ENCODE measurements at places on chromosomes 16 and 17.

DNA sequence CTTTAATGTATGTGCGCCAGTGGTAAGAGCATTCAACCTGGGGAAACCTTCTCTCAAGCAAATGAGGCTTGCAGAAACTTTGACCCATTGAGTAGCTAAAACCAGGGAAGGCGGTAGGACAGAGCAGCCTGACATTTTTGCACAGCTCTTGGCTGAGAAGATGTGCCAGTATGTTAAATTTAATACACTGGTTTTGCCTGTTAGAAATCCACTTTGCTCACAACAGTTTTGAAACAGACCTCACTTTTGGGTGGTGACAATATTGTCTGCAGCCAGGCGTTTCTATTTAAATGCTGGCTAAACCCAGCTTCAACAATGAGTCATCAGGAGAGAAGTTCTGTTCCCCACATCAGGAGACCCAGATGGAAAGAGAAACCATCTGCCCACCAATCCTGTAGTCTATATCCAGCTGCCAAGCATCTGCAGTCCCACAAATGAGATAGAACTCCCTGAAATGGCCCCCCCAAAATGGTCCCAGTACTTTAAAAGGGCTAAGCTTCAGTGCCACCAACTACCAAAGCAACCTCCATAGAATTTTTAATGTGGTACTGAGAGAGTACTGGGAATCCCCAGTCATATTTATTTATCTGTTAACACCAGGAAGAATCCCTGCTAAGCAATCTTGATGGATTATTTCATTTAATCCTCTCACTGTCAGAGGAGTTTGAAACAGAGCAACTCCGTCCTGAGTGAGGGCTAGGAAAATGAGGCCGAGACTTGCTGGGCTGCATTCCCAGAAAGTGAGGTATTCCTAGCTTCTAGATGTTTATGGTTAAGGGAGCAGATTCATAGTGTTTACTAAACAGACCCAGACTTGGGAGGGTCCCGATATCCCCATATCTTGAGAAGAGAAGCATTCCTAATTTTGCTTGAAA lies 29.0 kb upstream of the CLEC3A start:
- DNase-seq, result no peak

DNA sequence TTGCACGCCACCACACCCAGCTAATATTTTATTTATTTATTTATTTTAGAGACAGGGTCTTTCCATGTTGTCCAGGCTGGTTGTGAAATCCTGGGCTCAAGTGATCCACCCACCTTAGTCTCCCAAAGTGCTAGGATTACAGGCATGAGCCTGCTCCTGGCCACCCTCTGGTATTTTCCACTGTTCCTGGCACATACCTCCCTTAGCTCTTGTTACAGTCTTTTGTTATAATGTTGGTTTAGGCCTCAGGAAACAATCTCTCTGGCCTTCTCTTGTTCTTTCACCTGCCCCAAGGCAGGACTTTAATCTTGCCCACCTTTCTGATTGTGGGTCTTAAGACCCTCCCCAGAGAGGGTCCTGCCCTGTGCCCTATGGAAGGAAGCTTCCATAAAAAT lies 3.6 kb upstream of the CYTH1 start:
- no peak for DNase-seq

- DNase-seq, result no peak
These were observed 975 bp downstream of the SNX29 start for GRCh38 chr16:11977376-11978041.

DNA sequence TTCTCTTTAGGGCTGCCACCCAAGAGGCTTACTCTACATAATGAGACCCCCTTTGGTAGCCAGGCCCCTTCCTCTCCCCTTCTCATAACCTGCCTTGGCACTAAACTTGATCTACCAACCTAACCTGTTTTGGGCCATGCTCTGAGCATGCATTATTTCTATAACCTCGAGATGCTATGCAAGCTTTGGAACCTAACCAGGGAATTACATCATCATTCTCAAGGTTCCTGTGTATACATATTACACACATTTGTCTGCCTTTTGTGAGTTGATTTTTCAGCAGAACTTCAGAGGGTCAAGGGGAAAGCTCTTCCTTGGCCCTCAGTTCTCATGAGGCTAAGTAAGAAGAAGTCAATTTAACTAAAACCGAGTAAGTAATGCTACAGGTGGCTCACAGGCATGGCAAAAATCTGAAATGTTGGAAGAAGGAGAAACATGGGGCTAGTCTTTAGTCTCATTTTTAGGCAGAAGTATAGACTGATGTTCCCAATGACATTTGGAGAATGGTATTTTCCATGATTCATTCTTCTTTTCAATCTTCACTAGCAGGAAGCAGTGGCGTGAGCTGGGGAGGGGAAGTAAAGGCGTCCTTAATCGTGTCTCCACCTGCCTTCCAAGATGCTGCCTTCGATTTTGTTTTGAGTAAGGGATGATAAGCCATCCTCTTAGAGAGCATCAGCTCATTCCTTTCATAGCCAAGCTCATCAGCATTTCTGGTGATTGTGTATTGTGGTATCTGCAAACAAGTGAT lies 308.4 kb downstream of the ABCC12 start:
- DNase-seq, result no peak

GRCh38 chr16:84344781-84345180 lies 23.6 kb upstream of the ATP2C2 start:
- no peak for DNase-seq

- no peak for DNase-seq
These were observed 38.0 kb upstream of the SNN start for GRCh38 chr16:11630046-11630767.

Data from activated CD4-positive, alpha-beta T cell treated with anti-CD3 and anti-CD28 coated beads, Interleukin-2, amount 50 U/mL, for 4 hours (primary cell).